Omental fat pad (tissue), 4 donors: ENCODE measurements at places on chromosomes 16 and 17.

DNA sequence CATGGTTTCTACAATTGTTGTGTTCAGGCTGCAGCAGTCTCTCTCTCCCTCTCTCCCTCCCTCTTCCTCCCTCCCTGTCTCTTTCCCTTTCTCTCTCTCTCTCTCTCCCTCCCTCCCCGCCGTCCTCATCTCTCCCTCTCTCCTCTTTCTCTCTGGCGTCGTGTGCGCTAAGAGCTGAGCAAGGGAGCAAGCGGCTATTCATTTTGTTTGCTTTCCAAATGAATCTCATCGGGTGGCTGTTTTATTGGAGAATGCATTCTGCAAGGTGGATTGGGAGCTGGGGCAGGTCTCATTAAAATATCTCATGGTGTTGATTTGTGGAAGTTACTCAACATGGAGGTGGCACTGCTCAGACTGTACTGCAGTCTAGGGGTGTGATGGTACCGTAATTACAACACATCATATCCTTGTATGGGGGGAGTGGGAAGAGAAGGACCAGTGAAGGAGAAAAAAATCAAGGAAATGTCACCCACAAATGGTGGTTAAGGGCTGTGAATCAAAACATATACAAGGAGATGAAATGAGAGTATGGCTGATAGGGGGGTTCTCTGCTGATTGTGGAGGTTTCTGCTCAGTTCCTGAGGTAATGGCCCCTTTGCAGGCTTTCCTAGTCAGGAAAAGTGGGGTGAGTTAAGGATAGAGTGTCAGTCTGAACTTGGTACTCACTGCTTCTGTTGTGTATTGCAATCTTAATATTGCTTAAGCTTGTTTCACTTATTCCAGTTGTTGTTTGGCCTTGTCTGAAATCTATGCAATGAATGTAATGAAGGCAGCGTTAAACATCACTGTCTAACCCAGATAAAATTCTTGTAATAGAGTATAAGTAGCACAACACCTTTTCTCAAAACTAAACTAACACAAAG is 2.7 kb downstream of the MSL1 start:
- DNase-seq = no peak

DNA sequence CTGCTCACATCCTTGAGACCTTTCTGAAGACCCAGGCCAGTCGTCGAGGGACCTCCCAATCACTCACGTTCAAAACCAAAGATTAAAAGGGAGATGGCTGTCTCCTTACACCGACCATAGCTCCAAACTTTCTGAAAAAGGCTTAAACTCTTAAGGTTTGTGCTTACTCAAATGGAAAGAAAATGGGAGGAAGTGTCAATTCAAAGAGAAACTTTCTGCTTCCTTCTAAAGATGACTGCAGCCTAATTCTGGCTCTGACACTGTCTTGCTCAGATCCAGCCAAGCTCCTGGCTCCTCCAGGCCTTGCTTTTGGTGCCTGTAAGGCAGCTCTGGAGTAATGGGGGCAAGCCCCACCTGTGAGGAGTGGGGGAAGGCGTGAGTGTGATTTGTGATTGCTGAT is 54.9 kb upstream of the WSB1 start:
- DNase-seq = no peak

DNA sequence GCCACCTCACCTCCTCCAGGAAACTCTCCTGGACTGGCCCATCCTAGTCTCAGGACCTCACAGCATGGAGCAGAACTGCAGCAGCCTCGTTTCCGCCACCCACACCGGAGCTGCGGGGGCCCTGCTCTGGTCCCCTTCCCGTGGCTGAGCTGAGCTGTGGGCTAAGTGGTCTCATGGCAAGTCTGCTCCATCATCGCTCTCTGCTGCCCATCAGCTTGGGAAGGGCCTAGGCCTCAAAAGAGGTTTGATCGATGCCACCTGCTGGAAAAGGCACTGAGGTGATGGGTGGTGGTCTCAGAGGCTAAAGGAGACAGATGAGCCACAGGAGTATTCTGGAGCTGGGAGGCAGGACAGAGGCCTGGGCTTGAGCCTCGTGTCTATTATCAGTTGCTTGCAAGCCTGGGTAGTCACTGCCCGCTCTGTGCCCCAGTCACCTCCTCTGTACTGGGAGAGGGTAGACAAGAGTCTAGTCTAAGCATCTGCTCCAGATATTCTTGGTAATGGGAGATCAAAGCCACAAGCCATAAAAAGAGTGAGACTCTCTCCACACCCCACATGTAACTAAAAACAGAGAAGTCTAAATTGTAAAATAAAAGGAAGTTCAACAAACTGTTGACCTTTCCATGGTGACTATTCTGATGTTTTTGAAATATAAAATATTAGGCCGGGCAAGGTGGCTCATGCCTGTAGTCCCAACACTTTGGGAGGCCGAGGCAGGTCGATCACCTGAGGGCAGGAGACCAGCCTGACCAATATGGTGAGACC is 1.6 kb downstream of the ITGAE start:
- no peak for DNase-seq

- DNase-seq = no peak
Measured at GRCh38 chr17:80501741-80502577, 25.6 kb upstream of the NPTX1 start.

- DNase-seq = no peak
Measured at GRCh38 chr17:55289106-55289446, 24.3 kb downstream of the HLF start.

DNA sequence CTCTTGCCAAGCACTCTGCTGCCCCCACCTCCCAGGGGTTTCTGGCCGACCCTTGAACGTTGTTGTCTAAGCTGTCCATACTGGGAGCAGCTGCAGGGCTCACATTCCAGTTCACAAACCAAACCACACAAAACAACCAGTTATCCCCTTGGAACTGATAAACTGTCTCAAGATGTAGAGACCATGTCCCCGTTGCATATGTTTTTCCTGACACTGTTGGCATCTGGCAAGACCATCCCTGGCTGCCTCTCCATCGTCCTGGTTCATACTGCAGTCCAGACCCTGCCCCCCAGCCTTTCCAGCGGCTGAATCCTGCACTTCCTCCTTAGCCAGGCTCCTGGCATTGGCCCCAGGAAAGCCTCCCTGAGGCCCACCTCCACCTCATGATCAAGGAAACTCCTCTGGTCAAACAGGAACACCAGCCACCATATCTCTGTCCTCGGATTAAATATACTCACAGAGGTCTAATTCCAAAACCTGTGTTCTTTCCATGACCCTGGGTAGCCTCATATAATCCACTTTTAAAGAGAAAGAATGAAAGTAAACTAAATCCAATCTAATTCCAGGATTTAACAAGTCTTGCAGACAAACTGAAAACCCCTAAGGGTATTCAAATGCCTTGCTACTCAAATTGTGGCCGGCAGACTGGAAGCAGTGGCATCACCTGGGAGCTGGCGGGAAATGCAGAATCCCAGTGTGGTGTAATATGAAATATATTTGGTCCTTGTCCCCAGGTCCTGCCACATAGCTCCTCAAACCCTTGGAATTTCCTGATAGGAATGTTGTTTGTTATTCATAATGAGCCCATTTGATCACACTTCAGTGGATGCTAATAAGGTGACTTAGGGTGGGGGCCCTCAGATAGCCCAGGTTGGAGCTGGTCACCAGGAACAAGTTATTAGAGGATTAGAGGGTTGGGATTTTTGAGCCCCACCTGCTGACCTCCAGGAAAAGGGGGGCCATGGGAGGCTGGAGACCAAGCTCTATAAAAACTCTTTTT is 14.2 kb downstream of the GAS7 start:
- no peak for DNase-seq

- DNase-seq = no peak
Measured at GRCh38 chr16:67528222-67528869, at the start of gene RIPOR1. Gene RIPOR1 (plus strand): TSS chr16:67528829. CDS start chr16:67538447, 9,618 bp downstream.

- no peak for DNase-seq
Measured at GRCh38 chr17:59754552-59754951, 47.1 kb downstream of the VMP1 start.

DNA sequence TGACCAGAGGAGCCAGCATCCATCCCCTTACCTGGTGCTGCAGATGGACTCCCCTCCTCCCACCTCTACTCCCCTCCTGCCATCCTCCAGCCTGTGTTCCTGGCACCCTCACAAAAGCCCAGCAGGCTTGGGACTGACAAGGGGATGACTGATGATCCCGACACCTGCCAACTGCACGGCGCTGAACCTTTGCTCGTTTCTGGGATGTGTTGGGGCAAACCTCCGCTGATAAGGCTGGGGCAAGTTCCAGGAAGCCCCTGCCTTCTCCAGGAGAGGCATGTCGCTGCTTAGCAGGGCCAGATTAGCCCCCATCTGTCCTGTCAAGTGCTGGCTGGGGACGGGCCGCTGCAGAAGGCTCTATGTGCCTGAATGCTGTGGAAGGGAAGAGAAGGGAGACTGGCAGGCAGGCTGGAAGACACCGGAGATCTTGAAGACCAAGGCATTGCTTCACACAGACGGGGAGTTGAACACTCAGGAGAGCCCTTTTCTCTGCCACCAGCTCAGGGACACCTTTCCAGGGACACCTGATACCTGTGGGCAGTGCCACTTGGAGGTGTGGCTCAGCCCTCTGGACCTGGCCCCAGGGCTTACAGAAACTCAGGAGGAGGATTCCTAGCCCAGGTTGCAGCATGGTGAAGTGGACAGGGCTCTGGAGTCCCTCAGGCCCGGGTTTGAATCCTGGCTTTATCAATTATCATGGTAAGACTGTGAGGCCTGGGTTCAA is 973 bp upstream of the KRT15 start:
- DNase-seq = no peak

DNA sequence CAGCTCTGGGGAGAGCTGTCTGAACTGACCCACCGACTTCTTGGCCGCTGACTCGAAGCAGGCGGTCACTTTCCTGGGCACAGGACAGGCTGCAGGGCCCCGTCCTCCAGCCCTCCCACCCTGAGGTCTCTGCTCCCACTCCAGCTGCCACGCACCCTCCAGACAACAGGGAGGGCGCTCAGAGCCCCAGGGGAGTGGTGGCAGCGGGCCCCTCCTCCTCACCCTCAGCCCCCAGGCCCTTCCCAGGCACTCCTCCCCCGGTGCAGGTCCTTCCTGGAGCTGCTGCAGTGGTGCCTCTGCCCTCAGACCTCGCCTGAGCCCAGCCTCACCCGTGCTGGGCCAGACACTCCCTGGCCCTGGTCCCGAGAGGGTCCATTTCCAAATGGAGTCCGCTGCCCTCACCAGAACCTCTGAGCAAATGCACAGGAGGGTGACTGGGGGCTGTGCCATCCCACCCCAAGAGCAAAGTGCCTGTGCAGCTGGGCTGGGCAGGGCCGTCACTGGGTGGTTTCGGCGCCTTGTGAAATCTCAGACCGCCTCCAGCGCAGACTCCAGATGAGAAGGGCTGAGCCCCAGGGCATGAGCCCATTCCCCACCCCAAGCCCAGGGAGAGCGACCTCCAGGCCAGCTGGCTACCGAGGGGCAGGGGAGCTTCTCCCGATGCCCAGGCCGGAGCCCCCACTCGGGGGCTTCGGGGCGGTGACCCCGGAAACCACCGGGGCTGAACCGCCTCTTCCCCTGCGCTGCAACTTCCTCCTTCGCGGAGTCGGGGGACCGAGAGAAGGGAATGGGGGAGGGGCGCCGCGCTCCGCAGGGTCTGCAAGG is 717 bp downstream of the CYBA start:
- DNase-seq = no peak

DNA sequence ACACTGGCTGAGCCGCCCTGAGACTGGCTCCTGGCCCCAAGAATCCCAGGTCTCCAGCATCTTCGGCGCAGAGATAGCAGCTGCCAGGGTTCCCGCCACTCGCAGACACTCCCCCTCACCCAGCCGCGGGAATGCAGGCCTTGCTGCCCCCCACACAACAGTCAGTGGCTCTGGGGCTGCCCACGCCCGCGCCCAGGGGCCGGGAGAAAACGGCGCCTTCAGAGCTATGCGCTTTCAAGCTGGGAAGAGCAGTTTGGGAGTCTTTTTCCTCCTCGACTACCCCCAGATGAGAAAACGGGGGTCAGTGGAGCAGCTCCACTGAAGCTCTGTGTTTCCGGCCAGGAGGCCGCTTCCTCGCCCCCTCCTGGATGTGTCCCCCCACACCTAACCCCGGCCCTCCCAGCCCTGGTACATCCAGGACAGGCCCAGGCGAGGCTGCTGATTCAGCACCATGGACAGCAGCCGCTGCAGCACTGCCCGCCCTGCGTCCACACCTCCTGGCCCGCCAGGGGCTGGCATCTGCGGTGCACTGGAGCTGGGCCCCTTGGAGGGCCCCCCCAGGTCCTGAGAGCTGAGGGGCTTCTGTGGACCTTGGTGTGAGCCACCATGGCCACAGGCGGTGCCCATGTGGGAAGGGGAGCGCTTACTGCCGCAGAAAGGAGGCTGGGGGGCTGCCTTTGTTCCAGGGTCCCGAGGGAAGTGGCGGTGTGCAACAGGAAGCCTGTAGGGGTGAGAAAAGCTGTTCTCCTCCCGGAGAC is 35.7 kb downstream of the CACNA1H start:
- DNase-seq = no peak

DNA sequence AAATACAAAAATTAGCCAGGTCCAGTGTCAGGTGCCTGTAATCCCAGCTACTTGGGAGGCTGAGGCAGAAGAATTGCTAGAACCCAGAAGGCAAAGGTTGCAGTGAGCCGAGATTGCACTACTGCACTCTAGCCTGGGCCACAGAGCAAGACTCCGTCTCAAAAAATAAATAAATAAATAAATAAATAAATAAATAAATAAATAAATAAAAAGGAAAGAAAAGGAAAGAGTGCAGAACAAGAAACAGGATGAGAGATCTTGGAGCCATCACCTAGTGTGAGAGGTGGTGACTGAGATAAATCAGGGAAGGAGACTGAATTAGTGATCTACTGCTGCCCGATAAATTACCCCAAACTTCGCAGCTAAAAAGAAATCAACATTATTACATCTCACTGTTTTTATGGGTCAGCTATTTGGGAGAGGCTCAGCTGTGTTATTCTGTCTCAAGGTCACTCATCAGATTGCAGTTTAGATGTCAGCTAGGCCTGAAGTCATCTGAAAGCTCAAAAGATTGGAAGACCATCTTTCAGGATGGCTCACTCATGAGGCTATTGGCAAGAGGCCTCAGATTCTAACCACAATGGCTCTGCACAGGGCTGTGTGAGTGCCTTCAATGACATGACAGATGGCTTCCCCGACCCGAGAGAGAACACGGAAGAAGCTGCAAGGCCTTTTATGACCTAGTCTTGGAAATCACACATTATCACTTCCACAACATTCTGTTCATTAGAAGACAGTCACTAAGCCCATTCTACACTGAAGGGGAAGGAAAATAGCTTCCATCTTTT is 66.4 kb downstream of the CMC2 start:
- no peak for DNase-seq

GRCh38 chr16:75376475-75377161 is 56.7 kb downstream of the CFDP1 start:
- DNase-seq = no peak

- DNase-seq = no peak
Measured at GRCh38 chr17:40902498-40902897, 17.5 kb upstream of the KRT20 start.

GRCh38 chr17:80826346-80826954 is 165.2 kb upstream of the CHMP6 start:
- DNase-seq = no peak

GRCh38 chr17:2297023-2297422 is 6.6 kb downstream of the SMG6 start:
- no peak for DNase-seq
